Stimulated activated CD4-positive, alpha-beta T cell treated with anti-CD3 and anti-CD28 coated beads, TNF-alpha, amount 100 ng/mL, for 1 hour (primary cell): ENCODE measurements at places on chromosomes 6 and 20.

GRCh38 chr6:782141-782540 is 89.2 kb upstream of the EXOC2 start:
- DNase-seq: no peak

DNA sequence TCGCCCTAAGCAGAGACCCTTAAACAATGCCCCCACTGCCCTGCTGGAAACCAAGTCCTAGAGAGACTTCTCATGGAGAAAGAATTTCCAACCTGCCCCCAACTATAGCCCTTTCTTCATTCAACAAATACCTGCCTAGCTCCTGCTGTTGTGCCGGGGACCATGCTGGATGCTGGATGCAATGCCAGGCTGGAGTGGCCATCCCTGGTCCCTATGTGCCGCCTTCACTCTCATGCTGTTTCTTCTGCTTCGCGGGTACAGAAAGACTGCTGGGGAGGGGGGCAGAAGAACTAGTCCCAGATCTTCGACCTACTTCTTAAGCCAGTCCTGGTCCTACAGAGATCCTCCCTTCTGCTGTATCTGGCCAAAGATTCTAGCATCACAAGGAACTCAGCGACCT is 3.4 kb downstream of the MDGA1 start:
- no peak for DNase-seq

DNA sequence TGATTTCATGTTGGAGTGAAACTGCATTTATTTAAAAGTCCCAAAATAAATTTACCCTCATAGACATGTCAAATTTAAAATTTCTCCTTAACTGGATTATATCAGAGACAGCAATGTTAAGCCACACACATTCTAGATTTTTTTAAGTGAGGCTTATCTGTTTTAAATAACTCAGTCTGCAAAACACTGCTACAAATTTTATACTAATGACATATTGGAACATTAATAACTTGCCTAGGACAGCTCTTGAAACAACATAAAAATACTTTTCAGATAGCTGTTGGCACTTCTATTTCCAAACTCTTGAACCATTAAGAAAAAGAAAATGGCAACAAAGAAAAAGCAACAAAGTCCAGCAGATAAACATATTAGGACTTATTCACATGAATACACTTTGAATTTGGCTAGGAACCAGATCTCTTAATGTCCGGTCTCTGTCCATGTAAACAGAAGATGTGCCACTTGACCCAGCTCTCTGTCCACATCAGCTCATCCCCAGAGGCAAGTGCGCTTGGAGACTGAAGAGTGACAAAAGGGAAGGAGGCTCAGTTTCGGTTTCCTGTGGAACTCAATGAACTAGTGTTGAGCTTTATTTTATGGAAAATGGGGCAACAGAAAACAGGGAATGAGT is 219.3 kb upstream of the THBS2 start:
- DNase-seq: no peak

- no peak for DNase-seq
These were observed 133.7 kb upstream of the RIN2 start for GRCh38 chr20:19624221-19624965.

GRCh38 chr6:30777155-30777485 is 32.8 kb upstream of the IER3 start:
- DNase-seq: no peak

DNA sequence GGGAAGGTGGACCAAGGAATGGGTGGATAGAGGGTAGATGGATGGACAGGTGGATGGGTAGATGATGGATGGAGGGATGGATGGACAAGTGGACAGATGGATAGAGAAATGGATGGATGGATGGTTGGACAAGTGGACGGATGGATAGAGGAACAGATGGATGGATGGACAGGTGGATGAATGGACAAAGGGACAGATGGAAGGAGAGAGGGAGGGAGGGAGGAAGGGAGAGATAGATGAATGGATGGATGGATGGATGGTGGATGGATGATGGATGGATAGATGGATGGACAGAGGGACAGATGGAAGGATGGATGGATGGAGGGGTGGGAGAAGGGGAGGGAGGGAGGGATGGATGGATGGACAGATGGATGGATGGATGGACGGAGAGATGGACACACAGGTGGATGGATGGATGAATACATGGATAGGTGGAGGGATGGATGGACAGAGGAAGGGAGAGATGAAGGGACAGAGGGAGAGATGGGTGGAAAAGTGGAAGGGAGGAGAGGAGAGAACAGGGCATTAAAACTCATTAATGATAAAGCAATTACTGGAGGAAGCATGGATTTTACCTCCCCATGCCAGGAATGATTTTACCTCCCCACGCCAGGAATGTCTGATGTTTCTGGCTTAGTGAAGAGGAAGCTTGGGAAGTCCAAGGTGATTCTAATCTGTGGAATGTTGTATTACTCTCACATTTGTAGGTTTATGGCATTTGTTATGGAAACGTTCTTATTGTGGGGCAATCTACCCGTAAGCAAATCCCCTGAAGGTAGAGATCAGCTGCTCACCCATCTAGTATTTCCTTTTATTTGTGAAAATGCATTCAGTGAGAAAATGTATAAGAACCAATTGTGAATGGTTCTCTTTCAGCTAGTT is 383.3 kb downstream of the TAF4 start:
- no peak for DNase-seq

DNA sequence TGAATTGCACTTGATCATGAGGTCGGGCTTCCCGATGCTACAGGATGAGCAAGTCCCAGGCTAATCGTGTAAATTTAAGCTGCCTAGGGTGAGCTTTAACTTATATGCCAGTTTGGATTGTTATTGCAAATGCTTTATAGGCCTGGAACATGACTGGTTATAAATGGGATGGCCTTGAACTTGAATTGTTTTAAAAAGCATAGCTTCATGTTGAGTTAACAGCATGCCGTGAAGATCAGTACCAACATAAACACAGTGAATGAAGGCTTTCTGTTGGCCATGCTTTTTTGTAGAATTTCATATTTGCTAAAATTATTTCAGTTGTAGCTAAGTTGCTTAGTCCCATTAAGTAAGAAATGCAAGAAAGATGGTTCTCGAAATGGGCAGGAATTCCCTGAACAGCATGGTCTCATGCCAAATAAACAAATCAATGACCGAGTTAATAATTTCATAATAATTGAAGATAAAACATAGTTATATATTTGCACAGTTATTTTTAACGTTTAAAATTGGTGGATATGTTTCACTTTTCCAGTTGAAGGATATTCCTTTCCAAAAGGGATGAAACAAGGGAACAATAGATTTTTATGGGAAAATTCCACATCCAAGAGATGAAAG is 76.6 kb upstream of the ARID1B start:
- DNase-seq: no peak

- DNase-seq: no peak
These were observed 164.1 kb downstream of the RNF144B start for GRCh38 chr6:18551228-18551627.

DNA sequence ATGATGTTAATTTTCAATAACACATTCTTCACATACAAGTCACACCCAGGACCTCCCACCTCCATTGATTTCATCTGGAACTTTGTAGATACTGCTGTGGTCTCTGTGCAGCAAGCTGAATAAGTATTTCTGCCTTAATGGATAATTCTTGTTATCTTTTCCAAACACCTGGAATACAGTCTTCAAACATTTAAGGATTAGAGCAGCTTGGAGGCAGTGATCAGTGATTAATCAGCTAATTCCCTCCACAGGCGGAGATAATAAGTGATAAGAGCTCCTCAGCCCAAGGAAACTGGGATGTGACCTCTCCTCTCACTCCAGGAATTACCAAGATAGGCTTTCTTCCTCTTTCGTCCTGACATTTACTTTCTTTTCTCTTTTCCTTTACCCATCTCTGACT is 110.7 kb downstream of the FIG4 start:
- DNase-seq: no peak

GRCh38 chr6:18021166-18021850 is 33.9 kb upstream of the KIF13A start:
- no peak for DNase-seq

DNA sequence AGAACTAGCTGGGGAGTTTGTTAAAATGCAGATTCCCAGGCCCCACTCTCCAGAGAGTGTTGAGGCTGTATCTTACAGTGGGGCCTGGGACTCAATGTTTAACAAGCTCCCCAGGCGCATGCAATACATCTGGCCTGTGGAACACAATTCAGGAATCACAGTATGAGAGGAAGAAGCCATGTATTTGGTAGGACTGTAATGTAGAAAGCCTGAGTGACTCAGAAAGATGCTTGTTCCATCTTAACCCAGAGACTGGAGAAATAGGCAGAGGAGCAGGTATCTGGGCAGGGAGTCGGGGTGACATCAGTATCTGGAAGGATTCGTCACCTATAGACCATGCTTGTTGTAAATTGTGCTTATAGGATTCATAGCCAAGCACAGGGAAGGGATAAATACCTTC is 90.5 kb downstream of the UNC5CL start:
- no peak for DNase-seq
